ENCODE measurements at places on chromosomes 1 and 21.

GRCh38 chr21:46120301-46121285 is 22.7 kb downstream of the COL6A2 start:
- DNase-seq: no peak

DNA sequence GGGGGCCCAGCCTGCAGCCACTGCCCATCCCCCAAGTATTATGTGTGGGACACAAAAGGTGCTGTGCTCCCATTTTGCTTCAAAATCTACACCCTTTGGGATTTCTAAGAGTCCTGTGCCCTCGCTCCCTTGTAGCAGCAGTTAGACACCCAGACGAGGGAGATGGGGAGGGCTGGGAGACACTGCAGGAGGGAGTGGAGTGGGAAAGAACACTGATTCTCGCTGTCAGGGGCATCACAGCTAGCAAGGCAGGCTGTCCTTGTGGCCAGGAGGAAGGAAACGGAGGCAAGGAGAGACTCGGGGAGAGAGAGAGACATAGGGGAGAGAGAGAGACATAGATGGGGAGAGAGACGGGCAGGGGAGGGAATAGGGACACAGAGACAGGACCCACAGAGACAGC is 38.5 kb downstream of the CSMD2 start:
- DNase-seq: no peak

DNA sequence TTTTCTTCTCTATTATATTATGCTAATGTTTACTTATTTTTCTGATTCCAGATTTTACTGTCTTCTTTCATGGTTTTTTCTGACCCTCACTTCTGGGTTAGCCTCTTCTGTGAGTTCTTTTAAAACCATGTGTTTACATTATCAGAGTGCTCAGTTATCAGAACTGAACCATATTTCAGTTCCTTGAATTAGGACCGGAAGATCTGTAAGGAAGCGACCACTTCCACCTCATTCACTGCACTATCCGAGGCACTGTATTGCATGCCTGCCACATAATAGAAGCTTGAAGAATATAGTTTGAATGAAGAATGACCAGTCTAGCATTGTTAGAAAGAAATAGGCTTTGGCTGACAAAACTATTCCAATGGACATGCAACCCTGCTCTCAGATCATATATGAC is 281.0 kb upstream of the DEPDC1 start:
- no peak for DNase-seq

DNA sequence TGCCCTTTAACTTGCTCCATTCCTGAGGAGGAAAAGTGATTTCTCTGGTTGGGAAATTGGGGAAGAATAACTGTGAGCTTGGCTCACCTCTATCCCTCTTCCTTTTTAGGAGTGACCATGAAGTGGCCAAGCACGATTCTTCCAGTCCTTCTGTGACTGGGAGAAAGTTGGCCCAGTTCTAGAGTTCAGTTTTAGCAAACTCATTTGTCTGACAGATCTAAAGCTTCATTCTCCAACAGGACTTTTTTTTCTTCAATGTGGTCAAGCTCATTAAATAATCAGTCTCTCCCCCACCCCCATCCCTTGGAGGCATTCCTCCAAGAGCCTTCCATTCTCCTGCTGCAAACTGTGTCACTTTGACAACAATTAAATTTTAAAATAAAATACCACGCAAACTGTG is 6.4 kb upstream of the AGL start:
- no peak for DNase-seq

DNA sequence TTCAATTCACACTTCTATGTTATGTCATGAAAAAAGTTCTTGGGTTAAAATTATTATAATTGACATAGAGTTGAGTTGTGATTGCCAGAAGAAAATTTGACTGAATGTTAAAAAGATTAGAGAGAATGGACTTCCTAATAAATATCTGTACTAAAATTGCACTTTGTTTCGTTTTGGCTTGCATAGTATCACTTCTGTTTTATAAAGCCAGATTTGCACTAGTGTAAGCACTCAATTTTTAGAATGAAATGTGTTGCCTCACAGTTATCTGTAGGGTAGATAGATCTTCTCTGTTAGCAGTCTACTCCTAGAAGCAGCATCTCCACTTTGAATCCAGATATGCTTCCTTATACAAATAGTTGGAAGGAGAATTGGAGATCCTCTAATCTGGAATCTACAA is 95.2 kb upstream of the MPC2 start:
- DNase-seq: no peak

GRCh38 chr1:30123896-30124295 is 599.5 kb downstream of the MATN1 start:
- no peak for DNase-seq

- no peak for DNase-seq
Measured at GRCh38 chr1:109309347-109309746, 2.5 kb upstream of the MYBPHL start.

DNA sequence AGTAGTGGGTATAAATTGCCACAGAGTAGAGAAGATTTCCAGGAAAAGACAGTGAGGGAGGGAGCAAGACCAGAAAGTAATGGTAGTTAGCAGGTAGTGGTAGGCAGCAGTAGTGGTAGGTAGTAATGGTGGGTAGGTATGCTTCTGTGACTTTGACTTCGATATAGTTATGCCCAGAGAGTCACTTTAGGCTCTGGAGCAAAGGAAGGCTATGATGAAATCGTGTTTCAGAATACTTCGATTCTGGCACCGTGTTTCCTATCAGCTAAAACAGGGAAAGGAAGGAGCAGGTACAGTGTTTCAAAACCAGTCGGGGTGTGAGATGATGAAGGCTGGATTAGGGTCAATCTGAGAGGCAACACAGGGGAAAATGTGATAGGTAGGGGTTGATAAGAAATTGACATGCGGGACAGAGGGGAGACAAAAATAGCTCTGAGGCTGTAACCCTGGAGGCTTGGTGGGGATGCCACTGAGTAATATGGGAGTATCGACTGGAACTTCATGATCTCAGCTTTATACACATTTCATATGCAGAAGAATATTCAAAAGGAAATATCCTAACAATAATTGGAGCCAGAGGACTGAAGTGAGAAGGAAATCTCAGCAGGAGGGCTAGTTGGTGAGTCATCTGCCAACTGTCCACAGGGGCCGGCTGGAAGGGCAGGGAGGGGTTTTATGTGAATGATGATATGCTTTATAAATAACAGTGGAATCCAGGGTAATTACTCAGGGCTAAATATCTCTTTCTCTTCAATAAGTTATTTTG is 25.2 kb upstream of the TRIM45 start:
- DNase-seq: no peak

- no peak for DNase-seq
Measured at GRCh38 chr1:6008084-6008415, 15.8 kb upstream of the NPHP4 start.

DNA sequence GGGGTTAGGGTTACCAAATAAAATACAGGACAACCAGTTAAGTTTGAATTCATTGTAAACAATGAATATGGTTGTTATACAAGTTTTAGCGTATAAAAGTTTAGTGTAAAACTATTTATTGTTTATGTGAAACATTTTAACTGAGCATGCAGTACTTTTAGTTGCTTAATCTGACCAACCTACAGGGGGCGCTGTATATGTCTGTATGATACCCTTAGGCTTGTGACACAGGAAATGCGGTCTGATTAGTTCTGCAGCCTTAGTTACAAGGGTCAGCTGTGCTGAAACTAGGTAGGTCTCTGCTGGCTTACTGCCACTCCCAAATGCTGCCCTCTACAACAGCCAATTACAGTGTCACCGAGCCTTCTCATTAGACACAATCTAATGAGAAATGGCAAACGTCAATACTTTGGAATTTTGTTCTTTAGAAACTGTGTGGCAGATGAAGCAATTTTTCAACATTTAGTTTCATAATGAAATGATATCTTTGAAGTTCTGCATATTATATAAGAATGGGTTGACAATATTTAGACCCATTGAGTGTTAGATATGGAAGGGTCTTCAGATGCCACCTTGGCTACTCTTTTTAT is 56.2 kb downstream of the NTNG1 start:
- peak; percentile 25 for DNase-seq

DNA sequence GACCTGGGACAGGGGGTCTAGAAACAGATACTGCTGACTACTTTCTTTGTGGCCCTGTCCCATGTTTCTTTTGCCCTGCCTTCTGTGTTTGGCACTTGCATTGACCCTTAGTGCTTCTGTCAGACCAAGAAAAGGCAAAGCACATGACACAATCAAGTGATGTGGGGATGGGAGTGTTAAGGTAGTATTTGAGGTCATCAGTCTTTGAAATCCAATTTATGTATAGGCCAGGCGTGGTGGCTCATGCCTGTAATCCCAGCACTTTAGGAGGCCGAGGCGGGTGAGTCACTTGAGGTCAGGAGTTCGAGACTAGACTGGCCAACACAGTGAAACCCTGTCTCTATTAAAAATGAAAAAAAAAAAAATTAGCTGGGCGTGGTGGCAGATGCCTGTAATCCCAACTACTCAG is 26.0 kb downstream of the SERBP1 start:
- DNase-seq: no peak

DNA sequence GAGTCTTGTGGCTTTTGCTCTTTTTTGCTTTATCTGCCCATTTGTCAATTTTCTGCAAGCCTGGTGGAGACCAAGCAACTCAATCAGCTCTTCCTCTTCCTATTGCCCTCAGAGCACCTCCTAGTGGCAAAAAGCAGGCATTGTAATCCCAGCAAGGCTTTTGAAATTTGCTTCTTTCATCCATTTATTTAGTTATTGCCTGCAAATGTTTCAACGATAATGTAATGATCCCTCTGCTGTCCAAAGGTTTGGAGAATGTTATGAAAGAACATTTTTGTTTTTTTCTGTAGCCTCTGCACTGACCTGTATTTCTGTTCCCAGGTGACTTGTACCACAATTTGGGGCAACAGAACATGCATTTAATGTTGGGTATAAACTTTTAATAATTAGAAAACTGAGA is 127.8 kb downstream of the GABPA start:
- DNase-seq: no peak

DNA sequence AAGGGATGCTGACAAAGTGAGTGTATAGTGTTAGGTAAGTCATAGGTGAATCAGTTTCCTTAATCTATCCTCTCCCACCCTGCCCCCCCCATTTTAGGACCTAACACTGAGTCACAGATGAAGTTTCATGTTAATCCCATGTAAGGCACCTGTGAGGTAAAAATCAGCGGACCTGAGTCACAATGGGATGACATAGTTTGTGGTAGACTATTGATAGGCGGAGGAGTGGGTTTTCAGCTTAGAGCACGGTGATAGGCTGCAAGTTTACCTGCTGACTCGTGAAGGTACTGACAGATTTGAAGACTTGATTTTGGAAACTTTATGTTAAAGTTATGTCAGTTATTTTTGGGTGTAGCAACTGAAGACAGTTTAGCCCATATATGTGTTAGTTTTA is 1.7 kb downstream of the TOR1AIP1 start:
- no peak for DNase-seq

DNA sequence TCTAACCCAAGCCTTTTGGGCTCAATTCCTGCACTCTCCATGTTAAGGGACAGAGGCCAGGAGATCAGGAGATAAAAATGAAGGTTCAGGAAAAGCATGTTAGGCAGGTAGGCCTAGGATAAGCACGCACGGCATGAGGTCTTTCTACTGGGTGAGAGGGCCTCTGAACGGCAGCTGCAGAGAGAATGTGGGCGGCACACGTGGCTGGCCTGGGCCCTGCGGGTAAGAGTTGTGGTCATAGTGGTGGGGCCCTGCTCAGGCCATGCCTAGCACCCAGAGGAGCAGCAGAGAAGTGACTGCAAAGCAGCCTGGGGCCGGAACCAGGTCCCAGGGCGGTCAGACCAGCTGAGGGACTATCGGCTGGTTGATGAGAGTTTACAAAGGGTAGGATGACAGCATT is 7.5 kb upstream of the FOXO6 start:
- DNase-seq: no peak

DNA sequence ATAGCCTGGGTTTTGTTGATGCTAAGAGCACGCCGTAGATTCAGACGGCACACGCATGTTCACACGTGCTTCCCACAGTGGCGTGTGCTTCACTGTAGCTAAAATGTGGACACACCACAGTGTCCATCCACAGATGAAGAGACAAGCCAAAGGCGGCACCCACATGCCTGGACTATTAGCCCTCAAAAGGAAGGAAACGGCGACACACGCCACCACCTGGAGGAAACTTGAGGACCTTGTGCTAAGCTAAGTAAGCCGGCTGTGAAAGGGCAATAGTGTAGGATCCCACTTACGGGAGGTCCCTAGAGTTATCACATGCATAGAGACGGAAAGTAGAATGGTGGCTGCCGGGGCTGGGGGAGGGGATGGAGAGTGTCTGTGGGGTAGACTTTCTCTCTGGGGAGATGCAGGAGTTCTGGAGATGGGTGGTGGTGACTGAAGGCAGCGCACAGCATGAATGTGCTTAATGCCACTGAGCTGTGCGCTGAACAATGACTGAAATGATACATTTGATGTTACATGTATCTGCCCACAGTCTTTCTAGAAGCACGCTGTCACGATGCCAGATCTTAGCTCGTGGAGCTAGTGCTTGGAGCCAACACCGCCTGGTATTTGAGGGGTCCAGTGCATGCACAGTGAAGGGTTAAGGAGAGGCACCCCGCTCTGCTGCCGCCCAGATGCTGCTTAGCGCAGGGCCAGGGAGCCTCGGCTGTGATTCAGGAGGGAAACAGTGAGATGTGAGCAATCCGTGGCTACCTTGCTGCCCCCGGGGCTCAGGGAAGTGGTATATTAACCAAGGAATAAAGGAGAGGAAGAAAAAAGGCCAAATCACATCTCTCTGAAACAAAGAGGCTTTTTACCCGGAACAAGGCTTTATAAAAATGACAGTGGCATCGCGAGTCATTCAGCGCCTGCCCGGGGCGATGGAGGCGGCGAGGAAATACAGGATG is 103.7 kb downstream of the PRDM16 start:
- DNase-seq: no peak

DNA sequence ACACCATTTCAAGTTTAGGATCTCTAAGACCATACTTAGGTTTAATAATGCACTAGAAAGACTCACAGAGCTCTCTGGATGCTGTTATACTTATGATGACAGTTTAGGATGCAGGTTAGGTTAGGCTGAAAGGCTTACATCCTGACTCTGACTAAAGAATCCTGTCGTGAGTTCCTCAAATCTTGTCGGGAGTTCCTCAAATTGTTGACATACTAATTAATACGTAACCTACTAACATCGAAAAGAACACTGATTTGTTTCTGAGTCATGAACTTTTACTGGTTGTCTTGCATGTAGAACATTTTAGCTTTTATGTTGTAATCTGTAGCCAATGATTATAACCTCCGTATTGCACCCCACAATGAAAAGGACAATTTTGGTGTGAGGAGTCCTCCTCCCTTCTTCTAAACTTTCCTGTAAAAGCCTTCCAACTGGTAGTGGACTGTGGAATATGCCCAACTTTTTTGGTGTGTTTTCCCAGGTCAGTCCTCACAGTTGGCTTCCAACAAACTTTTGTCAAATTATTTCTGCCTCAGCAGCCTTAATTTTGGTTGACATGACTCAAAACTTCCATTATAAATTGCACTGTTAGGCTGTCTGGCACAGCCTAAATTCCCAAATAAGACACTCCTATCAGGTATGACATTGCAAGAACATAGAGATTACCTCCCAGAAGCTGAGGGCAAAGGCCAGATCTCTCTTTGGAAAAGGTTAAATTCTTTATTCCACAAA is 107.9 kb upstream of the PALMD start:
- no peak for DNase-seq

Data from NCI-H2029 (cell line).